ENCODE measurements at places on chromosomes 7 and 10.

DNA sequence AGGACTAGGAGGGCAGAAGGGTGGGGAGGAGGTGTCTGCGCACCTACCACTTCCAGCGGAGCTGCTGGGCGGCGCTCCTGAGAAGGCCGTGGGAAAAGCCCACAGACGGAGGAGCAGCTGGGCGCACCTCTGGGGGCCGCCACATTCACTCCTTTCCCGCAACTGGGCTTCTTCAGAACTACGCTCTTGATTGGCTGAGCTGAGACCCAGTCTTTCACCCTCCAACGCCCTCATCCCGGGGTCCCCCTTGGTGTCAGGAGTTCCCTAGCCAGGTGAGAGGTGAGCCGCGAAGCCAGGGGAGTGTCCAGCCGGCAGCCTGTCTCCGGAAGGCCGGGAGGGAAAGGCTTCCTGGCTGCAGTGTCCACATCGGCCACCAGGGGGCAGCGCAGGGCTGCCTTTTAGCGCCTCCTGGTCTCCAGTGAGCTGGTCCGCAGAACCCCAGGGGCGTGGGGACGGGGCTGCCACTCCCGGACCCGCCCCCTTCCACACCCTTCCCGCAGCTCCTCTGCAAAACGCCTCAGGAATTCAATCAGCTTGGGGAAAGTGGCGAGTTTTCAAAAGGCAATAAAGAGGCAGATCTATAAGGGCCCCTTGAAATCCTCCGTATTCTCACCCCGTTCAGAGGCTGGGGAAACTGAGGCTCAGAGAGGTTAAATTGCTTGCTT is 98.8 kb downstream of the CHST15 start:
- peak; percentile 59 for DNase-seq

- no peak for DNase-seq
Observed at GRCh38 chr7:143467724-143468123, 9.9 kb upstream of the TAS2R41 start.

GRCh38 chr7:21368317-21368716 is 59.6 kb upstream of the SP4 start:
- peak; percentile 64 for DNase-seq

DNA sequence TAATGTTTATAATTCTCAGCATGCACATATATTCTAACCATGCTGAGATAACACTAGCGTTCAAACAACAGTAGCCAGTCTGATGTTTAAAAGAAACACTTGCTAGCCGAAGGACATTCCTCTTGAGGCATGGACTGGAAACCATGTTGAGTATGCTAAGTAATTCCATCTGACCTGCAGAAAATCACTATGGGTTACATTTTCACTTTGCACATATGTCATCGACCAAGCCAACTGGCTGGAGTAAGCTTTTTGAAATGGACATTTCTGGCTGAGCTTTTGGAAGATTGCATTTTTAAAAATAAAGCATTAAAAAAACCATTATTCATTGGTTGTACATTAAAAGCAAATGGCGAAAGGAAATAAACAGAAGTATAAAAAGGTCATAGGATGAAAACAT is 88.2 kb downstream of the BBS9 start:
- DNase-seq: no peak
